ENCODE measurements at places on chromosomes 11 and 22.

- DNase-seq: peak; percentile 71
Measured at GRCh38 chr11:72821920-72822799, 7.9 kb downstream of the ATG16L2 start.

- no peak for DNase-seq
Measured at GRCh38 chr11:111521135-111521534, 6.6 kb downstream of the HOATZ start.

- DNase-seq: peak; percentile 46
Measured at GRCh38 chr11:118142809-118143208, 9.8 kb downstream of the SCN4B start.

DNA sequence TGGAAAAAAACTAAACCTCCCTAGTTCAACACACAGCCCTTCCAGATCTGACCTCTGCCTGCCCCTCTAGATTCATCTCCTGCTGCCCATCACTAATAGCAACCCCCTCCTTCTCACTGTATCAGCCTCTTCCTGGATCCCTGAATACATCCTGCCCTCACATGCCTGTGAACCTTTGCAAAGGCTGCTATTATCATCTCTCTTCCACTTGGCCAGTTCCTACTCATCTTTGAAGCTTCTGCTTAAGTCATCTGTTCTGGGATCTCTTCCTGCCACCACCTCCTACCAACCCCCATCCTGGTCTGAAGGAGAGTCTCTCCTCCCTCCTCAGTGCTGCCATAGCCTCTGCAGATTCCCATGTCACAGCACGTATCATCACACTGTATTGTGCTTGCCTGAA is 38.0 kb upstream of the AMOTL1 start:
- DNase-seq: no peak

GRCh38 chr11:10325277-10326011 is 20.6 kb downstream of the ADM start:
- DNase-seq: no peak
